ENCODE measurements at places on chromosomes 2 and 18.

DNA sequence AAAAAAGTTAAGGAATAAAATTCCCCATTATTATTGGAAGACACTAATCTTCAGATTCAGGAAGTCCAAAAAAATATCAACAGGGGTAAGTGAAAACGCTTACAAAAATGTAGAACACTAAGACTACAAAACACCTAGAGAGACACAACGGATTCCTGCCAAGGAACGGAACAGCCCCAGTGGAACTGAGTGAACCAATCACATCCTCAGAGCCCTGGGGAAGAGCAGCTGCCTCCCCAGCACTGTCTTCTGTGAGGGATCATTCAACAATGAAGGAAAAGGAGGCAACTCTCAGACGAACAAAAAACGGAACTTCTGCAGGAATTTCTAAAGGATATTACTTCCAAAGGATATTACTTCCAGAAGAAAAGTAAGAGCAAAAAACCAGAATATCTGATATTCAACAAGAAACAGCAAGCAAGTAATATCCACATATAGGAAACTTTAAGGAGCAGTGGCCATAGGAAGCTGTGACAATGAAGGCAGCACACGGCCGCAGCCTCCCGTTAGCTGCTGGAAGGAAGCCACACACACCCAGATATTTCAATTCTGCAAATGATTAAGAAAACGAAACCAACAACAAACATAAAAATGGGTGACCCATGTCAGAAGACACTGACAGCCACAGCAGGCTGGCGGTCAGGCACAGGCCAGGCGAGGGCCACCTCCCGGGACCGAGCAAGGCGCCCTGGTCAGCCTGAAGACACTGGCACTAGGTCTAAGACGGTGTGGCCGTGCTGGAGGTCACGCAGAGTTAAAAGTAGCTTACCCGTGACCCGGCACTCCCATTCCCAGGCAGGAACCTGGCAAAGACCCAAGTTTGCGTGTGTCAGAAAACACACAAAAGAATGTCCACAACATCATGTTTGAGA, 81.8 kb downstream of the HDAC4 start:
- DNase-seq = no peak

GRCh38 chr2:112805542-112805941, 21.2 kb upstream of the IL1A start:
- DNase-seq = no peak

DNA sequence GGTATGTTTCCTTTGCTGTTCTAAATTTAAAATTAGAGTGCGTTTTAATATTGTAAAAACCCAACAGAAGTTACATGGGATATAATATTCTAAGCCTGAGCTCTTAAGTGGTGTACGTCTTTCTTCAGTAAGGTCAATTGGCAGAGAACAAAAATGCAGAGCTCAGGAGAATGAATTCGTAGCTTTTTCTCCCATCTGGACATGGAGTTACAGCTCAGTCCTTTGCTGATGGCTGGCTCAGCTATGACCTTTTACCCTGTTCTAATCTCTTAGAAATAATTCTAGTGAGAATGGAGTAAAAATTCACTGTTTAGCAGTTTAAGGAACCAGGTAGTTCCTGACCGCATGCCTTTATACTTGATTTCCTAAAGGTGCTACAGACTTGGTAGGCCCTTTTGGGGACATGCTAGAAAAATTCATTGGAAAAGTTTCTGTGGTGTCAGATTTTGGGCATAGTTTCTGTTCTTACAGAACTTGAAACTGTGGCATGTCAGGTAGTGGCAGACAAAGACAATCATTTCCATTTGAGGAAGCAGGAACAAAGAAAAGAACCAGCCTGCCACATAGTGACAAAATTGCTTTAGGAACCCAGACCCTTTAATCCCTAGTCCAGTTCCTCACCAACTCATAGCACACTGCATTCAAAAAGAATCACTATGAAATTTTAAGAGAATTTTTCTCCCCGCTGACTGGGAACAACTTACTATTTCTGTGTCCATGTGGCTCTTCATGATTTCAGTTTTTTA, 566.8 kb upstream of the ZNF804A start:
- DNase-seq = no peak

DNA sequence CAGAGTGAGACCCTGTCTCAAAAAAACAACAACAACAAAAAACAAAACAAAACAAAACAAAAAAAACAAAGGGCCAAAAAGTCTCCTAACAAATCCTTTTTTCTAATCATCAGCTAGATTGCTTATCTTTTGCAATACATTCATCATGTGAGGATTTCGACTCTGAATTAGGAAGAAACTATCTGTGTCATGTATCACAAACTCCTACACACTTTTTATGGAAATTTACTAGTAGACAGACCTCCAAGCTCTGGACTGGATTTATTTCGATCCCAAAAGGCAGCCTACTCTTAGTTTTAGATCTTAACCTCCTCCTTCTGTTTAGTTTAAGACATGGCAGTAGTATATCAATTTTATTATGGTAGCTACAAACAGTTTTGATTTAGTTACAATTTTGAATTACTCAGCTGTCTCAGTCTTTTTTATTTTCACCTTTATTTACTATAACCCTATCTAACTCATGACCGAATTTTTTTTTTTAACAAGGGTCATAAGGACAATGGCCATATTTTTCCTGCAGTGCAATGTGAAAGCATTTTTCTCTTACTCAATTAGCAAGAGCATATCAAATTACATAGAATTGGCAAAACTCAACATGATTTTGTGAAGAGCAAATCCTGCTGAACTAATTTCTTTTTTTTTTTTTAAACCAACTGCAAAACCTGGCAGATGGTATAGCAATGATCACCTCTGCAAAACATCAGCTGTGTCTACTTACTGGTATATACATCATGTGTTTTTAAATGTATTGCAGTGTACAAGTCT, 10.7 kb upstream of the CCDC88A start:
- no peak for DNase-seq

DNA sequence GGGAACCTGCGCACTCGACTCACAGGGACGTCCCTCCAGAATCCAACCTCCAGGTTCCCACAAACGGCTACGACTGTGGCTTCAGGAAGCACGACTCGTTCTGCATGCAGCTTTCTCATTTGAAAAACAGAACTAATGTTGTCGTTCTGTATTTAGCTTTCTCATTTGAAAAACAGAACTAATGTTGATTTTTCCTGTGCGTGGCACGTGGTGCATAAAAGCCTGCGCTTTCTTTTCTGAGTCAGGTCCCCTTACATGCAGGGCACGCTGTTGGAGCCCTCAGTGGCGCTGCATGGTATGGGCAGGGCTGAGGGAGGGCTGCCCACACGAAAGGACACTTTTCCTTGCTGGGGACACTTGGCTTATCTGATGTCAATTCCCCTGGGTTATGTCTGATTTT, 124.3 kb downstream of the TMEM18 start:
- DNase-seq = no peak

DNA sequence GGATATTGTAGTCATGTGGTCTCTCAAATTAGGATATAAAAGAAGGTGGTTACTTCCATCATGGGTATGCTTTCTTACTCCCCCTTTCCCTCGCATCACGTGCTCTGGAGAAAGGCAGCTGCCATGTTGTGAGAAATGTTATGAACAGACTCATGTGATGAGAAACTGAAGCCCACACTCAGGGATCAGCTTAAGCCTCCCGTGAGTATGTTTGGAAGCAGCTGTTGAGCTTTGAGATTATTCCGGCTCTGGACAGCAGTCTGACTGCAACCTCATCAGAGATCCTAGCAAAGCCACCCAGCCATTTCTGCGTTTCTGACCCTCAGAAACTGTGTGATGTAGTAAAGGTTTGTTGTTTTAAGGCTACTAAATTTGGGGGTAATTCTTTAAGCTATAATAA, 700.1 kb downstream of the ADCYAP1 start:
- no peak for DNase-seq

DNA sequence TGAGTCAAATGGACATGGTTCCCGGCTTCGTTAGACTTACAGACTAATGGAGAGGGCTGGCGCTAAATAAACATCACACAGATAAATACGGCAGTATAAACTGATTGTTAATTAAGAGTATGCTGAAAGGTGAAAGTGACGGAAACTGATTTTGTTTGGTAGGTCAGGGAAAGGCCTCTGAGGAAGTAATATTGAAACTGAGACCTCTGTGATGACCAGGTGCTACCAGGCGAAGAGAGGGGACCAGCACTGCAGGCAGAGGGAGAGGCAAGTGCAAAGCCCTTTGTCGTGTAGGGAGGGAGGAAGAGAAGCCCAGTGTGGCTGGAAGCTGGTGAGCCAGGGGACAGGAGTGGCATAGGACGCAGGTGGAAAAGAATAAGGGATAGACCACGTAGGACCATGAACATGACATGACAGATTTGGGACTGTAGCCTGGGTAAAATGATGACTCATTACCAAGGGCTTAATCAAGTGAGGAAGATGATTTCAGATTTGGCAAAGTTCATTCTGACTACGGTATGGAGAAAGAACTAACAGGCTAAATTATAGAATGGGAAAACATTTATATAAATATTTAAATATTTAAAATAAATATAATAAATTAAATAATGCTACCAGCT, 433.1 kb downstream of the NCKAP5 start:
- no peak for DNase-seq

DNA sequence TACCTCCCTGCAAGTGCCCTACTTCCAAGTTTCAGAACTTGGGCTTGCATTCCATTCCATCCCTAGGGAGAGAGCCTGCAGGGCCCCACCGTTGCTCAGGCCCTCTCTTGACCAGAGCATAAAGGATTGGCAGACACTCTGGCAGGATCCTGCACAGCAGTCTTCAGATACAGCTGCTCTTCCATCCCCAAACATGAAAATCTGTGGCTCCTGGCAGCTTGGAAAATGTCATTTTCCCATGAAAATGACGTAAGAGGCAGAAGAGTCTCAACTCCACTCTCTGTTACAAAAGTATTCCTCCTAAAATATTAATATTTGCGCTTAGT, 162.6 kb downstream of the GFPT1 start:
- no peak for DNase-seq

DNA sequence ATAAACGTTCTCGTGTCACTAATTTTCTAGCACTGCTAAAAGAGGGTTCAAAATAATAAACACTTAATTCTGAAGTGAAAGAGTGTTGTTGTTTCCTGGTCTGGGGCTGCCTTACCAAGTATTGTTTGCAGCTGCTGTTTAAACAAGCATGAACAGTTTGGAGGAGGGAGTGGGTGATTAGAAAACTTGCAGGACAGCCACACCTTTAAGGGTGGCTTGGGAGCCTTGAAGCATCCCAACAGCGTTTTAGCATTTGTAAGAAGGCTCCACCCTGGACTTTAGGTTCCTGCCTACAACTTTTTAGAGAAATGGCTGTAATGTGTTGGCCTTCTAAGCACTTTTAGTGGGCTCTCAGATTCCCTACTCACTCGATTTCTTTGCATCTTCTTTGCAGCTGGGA, 371.6 kb downstream of the TGIF1 start:
- no peak for DNase-seq
